AG08396 (cell line): ENCODE measurements at places on chromosomes 16 and 17.

- DNase-seq, result no peak
Measured at GRCh38 chr17:55482591-55483389, 28.5 kb downstream of the SMIM36 start.

GRCh38 chr16:26992666-26993349, 73.9 kb upstream of the C16orf82 start:
- no peak for DNase-seq

GRCh38 chr17:49359990-49360795, 1.9 kb downstream of the ZNF652 start:
- DNase-seq, result no peak

DNA sequence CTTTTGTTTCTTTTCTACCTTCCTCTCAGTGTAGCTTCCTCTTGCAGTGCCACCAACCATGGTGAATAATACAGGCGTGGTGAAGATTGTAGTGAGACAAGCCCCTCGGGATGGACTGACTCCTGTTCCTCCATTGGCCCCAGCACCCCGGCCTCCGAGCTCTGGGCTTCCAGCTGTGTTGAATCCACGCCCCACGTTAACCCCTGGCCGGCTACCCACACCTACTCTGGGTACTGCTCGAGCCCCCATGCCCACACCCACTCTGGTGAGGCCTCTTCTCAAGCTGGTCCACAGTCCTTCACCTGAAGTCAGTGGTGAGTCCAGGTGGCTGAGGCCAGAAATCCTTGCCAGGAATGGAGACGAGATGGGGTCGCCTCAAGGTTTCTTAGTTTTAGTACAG, 23.9 kb downstream of the SRCAP start:
- DNase-seq, result no peak

DNA sequence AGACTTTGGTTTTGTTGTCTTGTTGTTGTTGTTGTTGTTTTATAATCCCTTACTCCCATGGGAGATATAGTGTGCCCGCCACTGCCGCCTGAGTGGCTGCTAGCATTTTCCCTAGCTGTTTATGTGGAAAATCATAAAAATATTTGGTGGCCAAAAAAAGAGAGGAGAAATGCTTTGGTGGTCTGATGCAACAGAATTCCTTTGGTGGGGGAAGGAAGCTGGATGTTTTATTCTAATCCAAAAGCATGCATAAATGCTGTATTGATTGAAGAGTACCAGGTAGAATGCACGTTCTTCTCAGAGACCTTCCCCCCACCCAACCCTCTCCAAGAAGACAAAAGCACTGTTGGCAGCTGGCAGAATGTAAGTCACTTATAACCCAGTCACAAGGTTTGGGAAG, 93.2 kb downstream of the C17orf67 start:
- DNase-seq, result no peak

GRCh38 chr16:9134306-9134705, 42.9 kb downstream of the HAPSTR1 start:
- no peak for DNase-seq

DNA sequence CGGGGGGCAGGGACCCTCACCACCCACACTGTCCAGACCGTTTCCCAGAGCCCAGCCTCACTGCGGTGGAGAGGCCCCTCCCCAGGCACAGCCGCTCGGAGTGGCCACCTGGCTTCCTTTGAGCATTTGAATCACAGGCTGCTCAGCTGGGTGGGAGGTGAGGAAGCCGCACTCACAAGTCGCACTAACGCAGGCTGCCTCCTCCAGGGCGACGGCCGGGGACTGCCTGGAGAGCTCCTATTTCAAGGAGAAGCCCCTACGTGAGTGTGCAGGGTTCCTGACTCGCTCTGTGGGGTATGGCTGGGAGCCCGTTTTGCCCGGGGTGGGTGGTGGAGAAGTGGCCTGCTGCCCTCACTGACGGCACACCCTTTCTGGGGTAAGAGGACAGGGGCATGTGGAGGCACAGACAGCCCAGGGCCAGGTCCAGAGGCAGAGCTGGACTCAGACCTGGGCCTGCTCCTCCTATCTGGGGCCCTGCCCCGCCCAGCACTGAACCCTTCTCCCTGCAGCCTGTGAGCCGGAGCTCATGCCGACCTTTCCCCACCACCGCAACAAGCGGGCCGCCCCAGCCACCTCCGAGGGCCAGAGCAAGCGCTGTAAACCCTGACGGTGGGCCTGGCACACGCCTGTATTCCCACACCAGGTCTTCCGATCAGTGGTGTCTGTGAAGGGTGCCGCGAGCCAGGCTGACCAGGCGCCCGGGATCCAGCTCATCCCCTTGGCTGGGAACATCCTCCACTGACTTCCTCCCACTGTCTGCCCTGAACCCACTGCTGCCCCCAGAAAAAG, 6.2 kb downstream of the SPATA2L start:
- no peak for DNase-seq

DNA sequence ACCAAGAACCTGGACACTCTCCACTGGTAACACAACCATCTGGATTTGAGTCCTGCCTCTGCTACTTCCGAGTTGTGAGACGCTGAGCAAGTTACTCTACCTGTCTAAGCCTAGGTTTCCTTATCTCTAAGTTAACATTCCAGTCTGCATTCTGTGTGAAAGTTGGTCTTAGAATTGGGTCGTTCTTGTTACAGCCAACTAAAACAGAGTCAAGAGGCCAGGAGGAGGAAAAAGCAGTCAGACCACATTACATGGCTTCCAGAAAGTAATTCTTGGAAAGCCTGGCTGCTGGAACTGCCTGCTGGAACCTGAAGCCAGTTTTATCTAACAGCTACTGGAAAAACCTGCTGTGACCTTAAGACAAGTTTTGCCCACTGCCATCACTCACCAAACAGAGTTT, 38.4 kb upstream of the XYLT1 start:
- DNase-seq, result no peak

DNA sequence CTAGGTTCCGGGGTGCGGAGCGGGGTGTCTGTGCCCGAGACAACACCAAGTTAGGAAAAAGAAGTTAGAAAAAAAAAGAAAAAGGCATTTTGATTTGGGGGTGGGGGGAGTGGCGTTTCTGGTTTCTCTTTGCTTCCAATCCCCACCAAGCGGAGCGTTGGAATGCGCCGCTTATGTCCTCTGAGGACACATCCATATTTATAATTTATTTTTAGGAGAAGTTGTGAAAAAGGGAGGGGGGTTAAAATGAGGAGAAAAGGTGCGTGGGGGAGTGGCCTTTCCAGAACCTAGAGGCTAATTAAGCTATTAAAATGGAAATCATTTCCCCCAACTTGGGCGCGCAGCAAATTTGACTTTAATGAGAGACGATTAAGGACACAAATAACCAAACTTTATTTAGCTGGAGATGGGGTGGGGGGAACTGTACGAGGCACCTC, 232.1 kb downstream of the MRTFB start:
- DNase-seq, result no peak

DNA sequence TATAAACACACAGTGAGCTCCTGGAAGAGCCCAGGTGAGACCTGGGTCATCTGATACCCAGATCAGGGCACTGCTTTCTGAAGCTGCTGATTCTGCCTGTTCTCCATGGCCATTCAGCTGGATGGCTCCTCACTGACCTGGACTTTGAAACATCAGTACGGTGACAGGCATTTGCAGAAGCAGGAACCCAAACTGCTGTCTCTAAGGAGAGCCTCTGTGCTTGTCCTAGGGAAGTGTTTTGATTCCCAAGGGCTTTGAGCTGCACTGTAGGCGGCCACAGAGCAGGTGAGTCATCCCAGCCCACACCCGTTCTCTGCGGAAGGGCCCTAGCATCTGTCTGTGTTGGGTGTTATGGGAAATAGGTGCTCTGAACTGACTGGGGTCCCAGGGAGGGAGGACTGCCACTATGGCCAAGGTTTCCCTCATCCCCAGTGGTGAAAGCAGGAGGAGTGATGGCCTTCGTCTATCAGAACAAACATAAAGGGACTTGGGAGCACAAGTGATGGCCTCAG, 60.7 kb upstream of the ADCY9 start:
- peak; percentile 52 for DNase-seq

DNA sequence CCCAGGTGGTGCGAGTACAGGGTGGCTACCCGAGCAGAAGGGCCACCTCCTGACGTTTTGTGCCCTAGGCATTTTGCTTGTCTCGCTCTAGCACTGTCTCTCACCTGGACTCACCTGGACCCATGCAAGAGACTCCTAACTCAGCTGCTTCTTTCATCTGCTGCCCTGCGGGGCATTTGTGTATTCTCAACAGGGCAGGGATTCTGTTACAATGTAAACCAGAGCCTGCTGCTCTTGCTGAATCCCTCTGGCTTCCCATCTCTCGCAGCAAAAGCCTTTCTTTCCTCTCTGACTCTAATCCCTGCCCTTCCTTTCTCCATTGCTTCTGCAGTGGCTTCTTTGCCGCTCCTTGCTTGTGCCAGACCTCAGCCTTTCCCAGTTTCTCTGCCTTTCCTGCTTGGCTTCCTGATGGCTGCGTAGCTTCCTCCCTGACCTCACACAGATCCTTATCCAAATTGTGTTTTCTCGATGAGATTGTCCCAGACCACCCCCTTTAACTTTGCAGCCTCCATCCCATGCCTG, 10.2 kb downstream of the ARSG start:
- no peak for DNase-seq

DNA sequence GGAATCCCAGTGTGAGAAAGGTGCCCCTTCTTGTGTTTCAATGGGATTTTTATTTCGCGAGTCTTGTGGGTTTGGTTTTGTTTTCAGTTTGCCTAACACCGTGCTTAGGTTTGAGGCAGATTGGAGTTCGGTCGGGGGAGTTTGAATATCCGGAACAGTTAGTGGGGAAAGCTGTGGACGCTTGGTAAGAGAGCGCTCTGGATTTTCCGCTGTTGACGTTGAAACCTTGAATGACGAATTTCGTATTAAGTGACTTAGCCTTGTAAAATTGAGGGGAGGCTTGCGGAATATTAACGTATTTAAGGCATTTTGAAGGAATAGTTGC, 567 bp downstream of the UBB start:
- DNase-seq, result no peak

GRCh38 chr17:50476545-50477315, 1.9 kb upstream of the RSAD1 start:
- no peak for DNase-seq

DNA sequence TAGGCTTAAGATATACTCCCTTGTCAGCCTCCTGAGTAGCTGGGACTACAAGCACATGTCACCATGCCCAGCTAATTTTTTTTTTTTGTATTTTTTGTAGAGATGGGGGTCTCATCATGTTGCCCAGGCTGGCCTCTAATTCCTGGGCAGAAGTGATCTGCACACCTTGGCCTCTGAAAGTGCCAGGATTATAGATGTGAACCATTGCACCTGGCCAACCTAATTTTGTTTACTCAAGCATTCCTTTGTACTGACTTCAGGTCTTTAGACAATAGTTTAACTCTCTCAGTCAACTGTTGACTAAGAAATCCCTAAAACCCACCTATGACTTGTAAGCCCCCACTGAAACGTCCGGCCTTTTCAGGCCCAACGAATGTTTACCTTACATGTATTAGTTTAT, 628.3 kb upstream of the CDH8 start:
- no peak for DNase-seq

- no peak for DNase-seq
Measured at GRCh38 chr16:83722456-83723183, 85.2 kb upstream of the HSBP1 start.

- DNase-seq, result peak; percentile 33
Measured at GRCh38 chr17:36808180-36808661, 129.1 kb upstream of the LHX1 start.
